Stimulated activated CD4-positive, alpha-beta T cell treated with anti-CD3 and anti-CD28 coated beads, Interleukin-1b, Interleukin-23, amount 100 ng/mL, for 1 hour (primary cell): ENCODE measurements at places on chromosomes 2 and 18.

- DNase-seq, result peak; percentile 47
Observed at GRCh38 chr18:63161761-63162195, 157.8 kb downstream of the BCL2 start.

- no peak for DNase-seq
Observed at GRCh38 chr2:136225950-136226835, 108.2 kb upstream of the CXCR4 start.

DNA sequence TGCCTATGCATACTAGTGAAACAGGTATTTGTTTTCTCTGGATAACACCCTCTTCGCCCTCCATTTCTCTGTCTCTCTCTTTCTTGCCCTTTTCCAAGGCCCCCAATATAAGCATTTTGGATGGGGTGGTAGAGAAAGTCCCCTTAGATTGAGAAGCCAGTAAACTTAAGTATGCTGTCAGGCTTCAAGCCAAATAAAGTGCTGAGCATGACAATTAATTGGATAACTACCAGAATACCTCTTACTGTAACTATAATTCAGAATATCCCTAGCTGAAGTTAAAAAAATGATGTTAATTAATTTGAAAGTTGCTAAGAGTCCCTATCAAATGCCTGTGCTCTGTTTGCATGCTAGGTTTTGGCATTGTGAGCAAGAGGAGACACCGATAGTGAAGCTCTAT, 324.8 kb downstream of the PARD3B start:
- no peak for DNase-seq

DNA sequence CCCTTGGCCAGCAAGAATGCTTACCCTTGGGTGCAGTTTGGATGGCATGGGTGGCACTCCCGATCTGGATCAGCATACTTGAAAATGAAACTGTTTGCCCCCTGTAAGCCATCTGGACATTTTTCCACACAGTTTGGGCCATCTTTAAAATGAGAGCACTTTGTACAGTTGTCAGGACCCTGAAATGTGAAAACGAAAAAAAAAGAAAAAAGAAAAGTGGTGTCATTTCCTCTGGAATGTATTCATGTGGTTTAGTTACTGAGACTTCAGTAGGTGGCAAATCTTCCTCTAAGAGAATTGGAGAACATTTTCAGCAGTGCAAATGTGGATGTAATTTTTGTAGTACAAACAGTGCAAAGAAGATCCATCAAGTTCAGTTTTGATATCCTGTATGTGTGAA, 873.3 kb downstream of the ERBB4 start:
- DNase-seq, result no peak

DNA sequence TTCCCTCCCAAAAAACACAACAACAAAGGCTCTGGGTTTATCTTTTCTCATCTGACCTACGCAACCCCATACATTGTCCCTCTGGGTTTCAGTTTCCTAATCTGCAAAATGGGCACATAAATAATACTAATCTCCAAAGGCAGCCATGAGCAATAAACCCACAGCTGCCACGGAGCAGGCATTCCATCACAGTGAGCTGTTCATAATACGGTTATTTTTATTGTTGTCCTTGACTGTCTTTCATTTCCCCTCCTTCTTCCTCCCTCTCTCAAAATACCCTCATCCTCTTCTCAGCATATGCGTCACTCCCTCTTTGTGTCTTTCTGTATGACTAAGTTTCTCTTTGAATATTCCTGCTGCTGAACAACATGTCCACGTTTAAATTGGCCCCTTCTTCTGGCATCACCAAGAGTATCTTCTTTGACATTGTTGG, 129.8 kb upstream of the CAB39 start:
- no peak for DNase-seq

DNA sequence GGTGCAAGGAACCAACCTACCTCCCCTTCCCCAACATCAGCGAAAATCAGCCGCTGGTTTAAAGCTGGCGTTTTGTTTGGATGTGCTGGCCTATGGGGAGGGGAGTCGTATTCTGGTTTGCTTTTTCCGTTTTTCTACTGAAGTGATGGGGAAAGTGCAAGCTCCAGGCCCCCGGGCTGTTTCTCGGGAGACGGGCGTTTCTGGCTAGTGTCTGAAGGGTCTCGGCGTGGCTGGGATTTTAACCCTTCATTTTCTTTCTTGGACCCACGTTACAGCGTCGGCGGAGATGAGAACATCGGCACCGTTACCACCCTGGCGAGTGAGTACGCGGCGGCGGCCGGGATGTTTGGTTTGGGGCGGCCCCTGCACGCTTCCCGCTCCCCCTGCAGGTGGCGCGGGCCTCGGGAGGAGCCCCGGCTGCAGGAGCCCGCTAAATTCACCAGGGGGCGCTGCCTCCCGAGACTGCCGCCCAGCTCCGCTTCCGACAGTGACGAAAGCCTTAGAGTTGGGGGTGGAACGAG, 70.7 kb downstream of the PLB1 start:
- peak; percentile 86 for DNase-seq

DNA sequence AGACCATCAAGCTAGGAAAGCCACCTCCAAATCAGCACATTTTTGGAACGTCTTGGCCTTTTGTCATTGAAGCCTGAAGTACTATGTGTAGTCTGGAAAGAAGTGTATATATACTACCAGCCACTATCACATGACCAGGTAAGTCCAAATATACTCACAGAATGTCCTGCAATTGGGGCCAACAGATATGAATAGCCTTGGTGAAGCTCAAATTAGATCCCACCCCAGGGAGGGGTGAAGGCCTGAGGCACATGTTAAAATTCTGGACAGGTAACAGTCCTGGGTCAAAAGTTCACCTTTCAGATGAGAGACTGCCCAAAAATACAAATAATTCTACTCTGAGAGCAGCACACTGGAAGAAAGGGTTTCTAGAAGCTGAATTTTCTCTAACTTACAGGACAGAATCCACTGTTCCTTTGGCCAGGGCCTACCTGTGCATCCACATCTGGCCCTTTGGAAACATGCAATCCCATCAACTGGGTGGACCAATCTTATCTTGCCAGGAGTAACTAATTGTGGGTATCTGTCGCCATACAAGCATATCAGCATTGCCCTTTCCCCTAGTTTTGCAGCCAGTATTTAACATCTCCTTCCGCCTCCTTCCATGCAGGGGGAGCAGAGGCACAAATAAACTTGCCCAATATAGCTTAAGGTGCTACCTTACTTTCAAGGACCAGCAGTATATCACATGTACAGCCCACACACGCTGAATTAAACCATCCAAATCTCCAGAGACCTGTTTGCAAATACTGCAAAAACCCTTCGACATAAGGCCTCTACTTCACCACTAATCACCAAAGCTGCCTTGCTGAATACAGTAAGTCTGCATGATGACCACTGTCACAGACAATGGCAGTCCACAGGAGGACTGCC, 67.8 kb downstream of the EIF5B start:
- DNase-seq, result no peak

DNA sequence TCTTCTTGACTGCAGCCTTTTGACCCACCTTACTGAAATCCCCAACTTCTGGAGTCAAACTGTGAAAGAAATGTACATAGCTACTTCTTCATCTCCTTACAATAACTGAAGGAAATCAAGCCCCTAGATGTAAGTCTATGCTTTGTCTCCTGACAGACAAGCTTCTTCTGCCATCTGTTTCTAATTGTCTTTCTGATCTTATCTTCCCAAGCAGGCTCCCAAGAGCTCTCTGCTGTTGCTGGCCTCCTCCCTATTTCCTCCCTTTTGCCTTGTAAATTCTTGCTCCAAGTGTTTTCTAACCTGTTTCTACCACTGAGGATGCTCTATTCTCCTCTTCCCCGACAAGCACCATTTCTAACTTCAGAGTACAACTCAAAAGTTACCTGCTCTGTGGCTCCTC, 77.4 kb upstream of the OSR1 start:
- no peak for DNase-seq

- DNase-seq, result no peak
Observed at GRCh38 chr2:85066874-85067351, 66.3 kb upstream of the TCF7L1 start.

DNA sequence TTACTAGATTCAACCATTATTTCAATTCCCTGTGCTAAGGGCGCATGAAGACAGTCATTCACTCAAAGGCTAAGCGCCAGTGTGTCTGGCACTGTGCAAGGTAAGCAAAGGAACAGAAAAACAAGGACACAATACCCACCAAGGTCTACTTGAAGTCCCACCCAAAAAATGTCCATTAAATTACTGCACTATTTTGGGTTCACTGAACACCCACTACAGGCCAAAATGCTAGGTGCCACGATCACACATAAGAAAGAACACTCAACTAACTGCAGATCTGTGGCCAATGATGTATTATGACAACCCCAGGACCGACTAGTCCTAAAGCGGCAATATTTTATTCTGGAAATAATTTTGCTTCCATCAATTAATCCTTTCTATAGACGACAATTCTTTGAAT, 1.8 kb downstream of the TMEM131 start:
- no peak for DNase-seq

DNA sequence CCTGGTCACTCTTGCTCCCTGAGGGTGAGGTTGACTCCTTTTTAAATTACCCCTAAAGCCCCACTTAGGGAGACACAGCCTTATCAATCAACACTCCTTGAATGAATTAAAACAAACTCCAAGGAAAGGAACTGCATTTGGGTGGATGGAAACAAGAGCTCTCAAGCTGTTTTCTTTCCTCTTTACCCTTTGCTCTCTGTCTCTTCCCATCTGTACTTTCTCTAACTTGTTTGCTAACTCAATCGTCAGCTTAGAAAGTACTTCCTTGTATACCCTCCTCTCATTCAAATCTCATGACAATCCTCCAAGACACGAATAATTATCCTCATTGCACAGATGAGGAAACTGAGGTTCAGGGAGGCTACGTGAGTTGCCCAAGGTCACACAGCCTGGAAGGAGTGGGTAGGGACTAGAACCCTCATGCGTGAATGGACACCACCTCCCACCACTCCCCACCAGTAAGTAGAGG, 32.7 kb downstream of the ZFP36L2 start:
- DNase-seq, result no peak

DNA sequence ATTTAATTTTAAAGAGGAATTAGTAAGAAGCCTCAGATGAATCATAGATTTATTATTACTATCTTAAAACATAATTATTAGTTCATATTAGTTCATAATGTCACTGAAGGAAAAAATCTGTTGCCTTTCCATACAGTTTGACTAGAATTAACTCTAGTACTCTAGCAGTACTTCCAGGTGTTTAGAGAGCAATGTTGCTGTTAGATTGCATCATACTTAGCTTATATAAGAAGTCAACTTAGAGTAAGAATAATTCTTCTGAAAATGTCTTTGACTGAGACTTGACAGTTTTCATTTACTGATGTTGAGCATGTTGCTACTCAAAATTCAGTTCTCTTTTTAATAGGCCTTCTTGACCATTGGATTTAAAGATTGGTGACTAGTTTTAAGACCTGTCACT, 4.7 kb downstream of the RAB3GAP1 start:
- DNase-seq, result no peak

DNA sequence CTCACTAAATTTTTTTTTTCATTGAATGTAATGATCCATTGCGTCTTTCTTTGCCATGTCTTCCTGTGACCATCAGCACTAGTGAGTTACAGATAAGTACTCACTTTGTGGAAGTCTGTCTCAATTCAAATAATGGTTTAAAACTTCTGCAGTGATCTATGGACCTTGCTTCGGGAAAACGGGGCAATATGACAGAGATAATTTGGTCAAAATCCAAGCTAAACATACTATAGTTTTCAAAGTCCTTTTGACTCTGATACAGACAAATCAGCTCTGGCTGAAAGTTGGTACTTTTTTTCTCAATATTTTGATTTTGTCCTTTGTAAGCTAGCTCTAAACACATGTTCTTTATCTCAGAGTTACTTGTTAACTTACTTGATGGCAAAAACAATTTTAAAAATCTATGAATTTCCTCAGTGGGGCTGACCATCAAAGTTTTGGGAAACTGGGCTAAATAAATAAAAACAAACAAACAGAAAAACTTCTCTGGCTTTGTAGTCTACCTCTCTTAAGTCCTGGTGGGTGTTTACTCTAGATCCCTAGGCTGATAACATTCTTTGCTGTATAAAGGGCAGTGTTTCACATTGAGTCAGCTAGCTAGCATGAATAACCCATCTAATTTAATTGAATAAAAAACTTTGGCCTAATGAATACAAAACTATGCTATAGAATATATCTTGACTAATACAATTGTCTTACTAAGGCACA, 327.6 kb downstream of the RDH14 start:
- DNase-seq, result no peak

- DNase-seq, result no peak
Observed at GRCh38 chr2:19671916-19672315, 229.9 kb downstream of the TTC32 start.

GRCh38 chr2:138104071-138104470, 139.8 kb downstream of the HNMT start:
- DNase-seq, result no peak

DNA sequence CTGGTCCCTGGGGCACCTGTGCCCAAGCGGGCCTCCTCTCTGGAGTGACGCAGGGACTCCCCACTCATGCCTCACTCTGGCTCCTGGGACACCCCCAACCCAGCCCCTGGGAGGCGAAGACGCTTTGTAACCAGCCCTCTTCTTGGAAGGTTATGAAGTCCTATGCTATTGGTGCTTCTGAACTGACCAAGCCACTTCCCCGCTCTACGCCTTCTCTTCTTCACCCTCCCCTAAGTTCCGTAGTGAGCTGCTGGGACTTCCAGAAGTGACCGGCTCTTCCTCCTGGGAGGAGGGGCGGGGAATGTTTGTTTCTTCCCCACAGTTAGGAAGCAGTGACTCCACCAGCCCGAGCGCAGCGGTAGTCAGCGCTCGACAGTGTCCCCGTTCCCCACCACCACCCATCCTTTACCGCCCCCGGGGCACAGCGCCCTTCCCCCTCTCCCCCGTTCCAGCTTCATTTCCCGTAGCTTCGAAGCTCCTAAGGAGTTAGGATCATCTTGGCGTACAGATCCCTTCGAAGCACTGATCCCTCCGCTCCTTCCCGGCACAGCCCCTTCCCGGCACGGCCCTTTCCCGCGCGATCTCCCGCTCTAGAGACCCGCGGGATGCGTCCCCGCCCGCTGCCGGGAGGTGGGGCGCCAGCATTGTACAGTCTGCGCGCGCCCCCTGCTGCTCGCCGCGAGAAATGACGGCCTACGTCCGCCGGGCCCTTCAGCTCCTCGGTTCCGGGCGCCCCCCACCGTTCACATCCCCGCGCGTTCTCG, 25.3 kb upstream of the NOTO start:
- DNase-seq, result peak; percentile 88

- no peak for DNase-seq
Observed at GRCh38 chr2:20474757-20475566, 28.1 kb downstream of the RHOB start.

GRCh38 chr2:120864981-120865380, 129.3 kb downstream of the GLI2 start:
- DNase-seq, result no peak

DNA sequence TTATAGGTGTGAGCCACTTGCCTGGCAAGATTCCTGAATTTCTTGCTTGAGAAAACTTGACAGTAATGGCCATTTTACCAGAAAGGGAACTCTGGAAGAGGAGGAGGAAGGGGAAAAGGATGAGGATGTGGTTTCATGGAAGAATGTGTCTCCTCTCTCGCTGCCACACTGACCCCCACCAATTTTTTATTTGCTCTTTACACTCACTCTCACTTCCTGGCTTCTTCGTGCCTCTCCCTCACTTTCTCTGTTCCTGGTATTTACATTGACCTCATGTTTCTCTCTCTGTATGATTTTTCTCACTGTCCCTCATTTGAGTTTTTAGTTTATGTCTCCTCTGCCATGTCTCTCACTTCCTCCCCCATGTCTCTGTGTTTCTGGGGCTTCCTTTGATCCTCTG, 134.5 kb upstream of the CAB39 start:
- DNase-seq, result no peak
